ENCODE measurements at places on chromosomes 1 and 21. TPM values are rescaled to one million over a fixed set of nuclear protein-coding genes. Genes with fewer than 3 reads are reported as not detected.

DNA sequence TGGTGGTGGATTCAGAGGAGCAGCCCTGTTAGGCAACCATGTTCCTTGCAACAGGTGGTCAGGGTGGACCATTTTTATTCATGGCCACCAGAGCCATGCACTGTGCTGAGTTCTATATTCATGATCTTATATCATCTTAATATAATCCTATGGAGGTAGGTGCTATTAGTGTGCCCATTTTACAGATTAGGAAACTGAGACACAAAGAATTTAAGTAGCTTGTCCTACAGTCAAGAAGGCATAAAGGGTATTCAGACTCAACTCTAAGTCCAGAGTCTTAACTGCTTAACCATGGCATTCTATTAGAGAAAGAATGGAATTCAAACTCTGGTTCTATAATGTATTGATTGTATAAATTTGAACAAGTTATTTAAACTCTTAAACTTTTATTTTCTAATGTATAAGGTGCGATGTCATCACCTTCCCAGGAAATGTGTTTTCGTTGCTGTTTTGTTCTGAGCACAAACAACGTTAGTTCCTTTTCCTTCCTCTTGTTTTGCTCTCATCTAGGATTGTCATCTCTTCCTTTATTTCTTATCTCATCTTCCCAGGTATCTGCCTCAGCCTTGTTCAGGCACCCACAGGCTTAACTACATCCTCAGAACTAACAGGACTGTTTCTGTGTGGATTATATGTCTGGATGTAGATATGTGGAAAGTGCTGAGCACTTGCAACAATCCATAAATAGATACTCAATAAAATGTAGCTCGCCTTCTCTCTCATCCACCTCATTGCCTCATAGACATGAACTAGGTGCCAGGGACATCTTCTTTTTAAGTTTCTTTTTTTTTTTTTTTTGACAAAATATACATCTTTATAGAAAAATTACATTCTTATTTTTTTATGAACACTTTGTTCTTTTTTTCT is 207.1 kb downstream of the NFIA start:
- no peak for DNase-seq

DNA sequence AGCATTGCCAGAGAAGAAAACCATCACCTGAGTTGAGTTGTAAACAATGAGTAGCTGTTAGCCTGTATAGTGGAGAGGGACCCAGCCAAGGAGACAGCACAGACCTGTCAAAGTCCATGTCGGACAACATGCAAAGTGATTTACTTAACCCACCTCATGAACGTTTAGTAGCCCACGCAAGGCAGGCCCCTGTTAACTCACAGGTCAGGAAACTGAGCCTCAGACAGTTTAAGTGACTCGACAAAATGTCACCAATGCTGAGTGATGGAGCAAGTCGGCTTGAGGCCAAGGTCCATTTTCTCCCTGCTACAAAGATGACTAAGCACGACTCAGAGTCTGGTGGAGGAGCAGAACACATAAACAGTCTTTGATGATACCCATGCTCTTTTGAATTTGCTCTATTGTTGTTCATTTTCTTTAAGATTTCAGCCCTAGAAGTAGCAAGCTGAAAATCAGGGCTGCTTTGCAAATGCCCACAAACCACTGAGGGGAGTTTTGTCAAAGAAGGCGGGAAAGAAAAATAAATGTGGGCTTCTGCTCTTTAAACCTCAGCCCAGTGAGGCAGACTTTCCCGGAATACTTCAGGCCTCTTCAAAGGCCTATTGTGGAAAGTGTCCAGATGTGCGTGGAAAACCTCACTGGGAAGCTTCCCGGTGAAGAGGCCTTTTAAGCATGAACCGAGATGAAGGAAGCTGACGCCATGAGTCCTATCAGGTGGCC is 83.8 kb upstream of the HOOK1 start:
- peak; percentile 93 for DNase-seq

DNA sequence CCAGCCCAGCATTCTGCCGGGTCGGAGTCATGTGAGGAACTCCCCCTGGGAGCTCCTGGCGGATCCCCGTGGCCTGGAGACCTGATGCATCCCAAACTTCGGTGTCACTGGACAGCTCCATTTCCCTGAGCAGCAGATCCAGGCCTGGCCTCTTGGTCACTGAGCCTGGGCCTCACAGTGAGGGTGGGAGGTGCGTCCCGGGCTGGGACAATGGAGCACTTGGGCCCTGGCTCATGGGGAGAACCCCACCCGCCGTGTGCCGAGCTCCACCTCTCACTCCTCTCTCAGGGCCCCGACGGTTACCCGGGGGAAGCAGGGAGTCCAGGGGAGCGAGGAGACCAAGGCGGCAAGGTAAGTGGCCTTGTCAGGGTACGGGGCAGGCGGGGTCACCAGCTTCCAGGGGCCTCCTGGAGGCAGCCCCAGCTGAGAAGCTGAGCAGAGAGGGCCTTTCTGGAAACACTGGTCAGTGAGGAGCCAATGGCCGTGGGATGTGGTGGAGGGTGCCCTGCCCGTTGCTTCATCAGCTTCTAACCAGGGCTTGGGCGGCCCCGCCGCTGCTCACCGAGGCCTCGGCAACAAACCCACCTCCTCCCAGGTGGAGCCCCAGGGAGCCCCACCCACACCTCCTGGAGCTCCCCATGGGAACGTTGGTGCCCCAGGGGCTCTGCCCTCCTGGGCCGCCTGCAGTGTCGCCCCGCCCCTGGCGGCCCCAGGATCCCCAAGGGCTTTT is 19.8 kb downstream of the COL6A2 start:
- no peak for DNase-seq

- DNase-seq = no peak
Observed at GRCh38 chr1:186984959-186985358, 156.2 kb downstream of the PLA2G4A start.

DNA sequence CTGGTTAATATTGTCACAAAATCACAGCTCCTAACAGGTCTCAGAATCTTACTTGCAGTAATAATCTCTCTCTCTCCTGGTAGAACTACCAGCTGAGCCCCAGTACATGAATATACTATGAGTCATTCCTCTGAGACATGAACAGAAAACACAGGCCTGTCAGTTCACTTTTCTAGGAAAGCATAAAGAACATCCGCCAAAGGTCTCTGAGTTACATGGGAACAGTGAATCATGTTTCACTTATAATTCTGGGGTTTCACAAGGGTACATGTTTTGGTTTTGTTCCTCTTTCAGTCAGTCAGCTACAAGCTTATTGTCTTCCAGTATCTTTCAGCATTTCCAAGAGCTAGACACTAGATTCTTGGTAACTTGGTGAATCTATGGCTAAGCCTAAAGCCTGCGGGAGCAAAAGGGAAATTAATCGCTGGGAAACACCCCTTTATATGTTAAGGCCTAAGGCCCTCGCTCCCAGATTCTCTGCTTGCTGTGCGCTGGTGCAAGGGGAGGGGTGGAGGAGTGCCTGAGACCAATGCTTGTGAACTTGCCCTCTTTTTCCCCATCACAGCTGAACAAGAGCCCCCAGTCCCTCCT is 31.7 kb downstream of the IFNGR2 start:
- DNase-seq = peak; percentile 93

DNA sequence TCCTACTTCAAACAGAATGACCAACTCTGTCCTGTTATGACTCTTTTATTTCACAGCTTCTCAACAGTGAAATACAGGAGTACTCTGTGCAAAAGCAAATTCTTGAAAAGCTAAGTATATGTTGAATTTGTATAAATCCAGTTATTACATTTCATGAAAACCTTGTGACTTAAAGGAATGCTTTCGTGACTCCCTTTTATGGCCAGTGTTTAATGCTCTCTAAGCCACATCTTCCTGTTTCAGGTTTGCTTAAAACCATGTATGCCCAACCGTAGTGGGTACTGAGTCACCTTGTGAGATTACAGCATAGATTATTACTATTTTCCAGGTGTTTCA is 40.2 kb upstream of the KIF1B start:
- DNase-seq = no peak

- no peak for DNase-seq
Observed at GRCh38 chr21:29279558-29279957, 19.2 kb upstream of the BACH1 start.

Gene ERVH48-1
- not detected for total RNA-seq

Gene OVAAL
- total RNA-seq = 2.4 TPM

Measured in HT1080 (cell line).